Stimulated activated CD4-positive, alpha-beta T cell treated with anti-CD3 and anti-CD28 coated beads, Interleukin-4, amount 100 ng/mL, for 24 hours (primary cell): ENCODE measurements at places on chromosomes 11 and 22.

DNA sequence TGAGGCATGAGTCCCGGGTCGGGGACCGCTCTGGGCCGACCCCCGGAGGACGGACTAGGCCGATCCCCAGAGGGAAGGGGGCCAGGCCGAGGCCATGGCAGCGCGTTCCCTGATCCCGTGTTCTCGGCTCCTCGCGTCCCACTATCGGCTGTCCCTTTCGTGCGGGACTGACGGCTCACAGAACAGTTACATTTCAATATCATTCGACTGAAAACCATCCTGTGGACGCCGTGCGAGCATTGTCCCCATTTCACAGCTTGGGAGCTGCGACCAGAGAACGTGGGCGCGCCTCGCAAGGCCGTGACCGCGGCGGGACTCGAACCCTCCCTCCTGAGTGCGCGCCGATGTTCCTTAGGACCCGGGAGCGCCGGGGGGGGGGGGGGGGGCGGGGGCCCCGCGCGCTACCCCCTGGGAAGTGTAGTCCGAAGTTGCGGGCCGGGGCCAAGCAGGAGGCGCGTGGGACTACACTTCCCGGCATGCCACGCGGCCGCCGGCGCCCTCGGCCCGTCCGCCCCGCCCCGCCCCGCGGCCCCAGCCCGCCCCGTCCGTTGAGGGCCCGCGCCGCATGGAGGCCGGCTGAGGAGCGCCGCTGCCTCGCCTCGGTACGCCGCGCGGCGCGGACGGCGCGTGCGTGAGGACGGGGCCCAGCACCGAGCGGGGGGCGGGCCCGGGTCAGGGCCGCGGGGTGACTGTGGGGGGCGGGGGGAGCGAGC lies at the start of gene TRABD:
TSS of gene TRABD (plus strand) at position 539 of the 713 bp plus-strand sequence. CDS start 7,148 bp downstream, outside the sequence.
- DNase-seq: peak; percentile 88

DNA sequence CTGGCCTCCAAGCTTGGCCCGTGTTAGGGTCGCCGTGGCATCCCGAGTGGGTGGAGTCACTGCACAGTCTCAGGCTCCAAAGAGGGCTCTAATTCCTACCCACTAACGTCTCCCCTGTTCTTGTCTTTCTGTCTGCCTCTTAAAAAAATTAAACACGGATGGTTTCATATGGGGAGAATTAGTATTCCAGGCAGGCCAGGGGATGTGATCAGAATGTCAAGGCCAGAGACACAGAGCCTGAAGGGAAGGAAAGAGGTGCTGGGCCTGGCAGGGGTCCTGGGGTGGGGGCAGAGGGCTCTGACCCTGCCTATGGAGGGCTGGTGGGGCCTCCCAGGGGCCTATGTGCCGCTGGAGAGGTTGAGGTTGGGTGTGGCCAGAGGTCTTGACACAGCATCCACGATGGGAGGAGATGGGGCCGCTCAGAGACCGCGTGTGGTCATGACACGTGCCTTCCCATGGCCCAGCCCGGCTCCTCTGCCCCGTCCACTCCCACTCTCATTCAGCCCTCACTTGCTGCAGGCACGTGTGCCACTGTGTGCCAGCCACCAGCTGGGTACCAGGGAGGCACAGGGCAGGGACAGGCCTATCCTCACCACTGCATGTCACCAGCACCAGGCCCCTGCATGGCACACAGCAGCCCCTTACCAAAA lies 56.5 kb downstream of the FLRT1 start:
- no peak for DNase-seq

- DNase-seq: no peak
Observed at GRCh38 chr11:134110252-134110815, 41.5 kb downstream of the JAM3 start.

DNA sequence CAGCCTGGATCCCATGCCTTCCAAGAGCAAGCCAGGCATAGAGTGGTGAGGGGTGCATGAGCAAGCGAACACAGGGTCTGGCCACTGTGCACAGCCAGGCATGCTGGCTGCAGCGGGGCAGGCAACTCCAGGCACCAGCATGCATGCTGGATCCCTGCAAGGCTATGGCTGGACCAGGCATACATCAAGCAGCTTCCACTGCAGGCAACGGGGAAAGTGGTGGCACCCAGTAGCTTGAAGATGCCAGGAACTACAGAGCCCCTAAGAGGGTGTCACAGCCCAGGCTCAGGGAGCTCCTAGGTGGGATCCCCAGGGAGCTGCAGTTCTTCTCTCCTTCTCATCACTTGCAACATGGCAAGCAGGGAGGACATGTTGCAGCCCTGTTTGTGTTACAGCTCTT lies 45.2 kb downstream of the CHST1 start:
- no peak for DNase-seq

GRCh38 chr11:62656796-62657429 lies 3.8 kb upstream of the INTS5 start:
- no peak for DNase-seq

- DNase-seq: no peak
Observed at GRCh38 chr11:120517390-120517761, 5.8 kb downstream of the GRIK4 start.

- DNase-seq: no peak
Observed at GRCh38 chr11:64492561-64492960, 98.5 kb upstream of the SLC22A12 start.

- peak; percentile 51 for DNase-seq
Observed at GRCh38 chr11:64764040-64764611, 4.4 kb upstream of the PYGM start.

GRCh38 chr11:75678620-75679259 lies 9.9 kb upstream of the MAP6 start:
- DNase-seq: no peak

- DNase-seq: no peak
Observed at GRCh38 chr11:93838967-93839366, 11.5 kb downstream of the VSTM5 start.

GRCh38 chr11:9774591-9775397 lies 110.9 kb downstream of the SWAP70 start:
- DNase-seq: no peak

DNA sequence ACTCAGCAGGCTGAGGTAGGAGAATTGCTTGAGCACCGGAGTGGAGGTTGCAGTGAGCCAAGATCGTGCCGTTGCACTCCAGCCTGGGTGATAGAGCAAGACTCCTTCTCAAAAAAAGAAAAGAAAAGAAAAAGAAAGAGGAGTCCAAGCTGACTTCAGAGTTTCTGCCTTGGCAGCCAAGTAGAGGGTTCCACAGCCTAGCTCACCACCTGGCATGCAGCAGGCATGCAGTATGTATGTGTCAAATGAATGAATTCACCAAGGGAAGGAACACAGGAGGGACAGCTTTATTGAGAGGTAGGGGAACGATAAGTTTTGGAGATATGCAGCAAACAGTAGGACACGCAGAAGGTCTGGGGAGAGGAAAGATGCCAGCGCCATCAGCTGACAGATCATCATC lies 230.4 kb downstream of the BUD13 start:
- DNase-seq: no peak

GRCh38 chr11:129918361-129918760 lies 23.0 kb upstream of the NFRKB start:
- DNase-seq: no peak

GRCh38 chr11:64987998-64988854 lies 8.5 kb downstream of the BATF2 start:
- DNase-seq: no peak

DNA sequence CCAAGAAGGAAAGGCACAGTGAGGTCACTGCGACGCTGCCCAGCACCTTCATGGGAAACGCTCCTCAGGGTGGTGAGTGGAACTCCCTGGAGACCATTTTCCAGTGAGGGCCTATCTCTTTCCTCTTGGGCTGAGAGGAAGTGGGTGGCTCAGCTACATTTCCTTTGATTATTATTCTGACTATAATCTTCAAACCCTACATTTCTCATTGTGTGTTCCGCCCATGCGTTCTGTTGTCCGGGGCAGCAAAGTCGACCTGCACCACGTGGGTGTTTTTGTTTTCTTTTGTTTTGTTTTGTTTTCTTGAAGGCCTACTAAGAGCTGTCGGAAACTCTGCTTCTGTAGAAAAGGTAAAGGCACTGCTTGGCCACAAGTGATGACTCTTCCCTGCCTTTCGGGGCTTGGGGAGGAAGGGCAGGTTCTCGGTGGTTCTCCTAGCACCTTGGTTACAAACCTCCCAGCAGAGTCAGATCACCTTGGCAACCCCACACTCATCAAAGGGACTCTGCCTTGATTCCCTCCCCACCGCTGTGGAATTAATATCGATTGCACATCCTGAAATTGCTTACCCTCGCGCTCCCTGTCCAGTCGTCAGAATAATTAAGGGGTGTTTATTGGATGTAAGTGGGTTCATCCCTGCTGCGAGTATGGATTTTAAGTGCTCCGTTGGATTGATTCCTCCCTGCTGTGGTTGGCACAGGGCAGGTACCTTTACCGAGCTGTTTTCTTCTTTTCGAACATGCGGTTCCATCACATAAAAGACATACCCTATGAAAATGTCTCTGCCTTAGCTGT lies 7.3 kb downstream of the PARVB start:
- no peak for DNase-seq

DNA sequence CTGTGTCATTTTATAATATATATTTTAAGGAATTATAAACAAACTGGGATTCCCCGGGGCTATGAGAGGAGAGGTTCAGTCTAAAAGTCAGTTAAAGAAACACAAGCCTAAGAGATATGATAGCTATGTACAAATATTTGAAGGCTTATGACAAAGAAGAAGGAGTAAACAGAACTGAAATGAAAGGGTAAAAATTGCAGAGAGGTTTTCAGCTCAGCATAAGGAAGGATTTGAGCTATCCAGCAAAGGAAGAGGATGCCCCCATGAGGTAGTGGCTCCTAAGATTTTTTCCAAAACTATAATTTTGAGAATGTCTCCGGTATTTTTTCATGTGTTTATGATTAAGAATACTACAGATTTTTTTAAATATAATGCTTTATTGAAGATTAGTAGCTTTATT lies 57.9 kb upstream of the ANGPTL5 start:
- DNase-seq: no peak

DNA sequence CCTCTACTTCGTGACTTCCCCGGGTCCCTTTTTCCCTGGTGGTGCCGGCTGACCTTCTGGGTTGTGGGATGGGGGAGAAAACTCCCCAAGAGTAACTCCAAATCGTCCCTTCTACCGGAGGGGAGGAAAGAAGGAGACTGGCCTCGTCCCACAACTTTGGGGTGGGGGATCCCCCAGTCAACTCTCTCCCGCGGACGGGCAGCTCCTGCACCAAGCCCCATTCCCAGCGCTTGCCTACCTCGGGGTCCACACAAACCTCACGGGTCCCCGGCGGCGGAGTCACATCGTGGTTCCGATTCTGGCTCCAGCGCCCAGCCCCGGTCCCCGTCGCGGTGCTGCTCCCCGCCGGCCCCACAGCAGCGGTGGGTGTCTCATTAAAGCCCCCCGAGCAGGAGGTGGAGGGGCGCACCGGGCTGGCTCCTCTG lies 317 bp downstream of the BDNF start:
- no peak for DNase-seq

- DNase-seq: no peak
Observed at GRCh38 chr22:41713004-41713403, 13.7 kb downstream of the MEI1 start.

GRCh38 chr11:117089685-117090084 lies 8.5 kb downstream of the SIK3 start:
- DNase-seq: no peak

GRCh38 chr22:35266277-35266676 lies 9.0 kb downstream of the HMGXB4 start:
- DNase-seq: no peak

DNA sequence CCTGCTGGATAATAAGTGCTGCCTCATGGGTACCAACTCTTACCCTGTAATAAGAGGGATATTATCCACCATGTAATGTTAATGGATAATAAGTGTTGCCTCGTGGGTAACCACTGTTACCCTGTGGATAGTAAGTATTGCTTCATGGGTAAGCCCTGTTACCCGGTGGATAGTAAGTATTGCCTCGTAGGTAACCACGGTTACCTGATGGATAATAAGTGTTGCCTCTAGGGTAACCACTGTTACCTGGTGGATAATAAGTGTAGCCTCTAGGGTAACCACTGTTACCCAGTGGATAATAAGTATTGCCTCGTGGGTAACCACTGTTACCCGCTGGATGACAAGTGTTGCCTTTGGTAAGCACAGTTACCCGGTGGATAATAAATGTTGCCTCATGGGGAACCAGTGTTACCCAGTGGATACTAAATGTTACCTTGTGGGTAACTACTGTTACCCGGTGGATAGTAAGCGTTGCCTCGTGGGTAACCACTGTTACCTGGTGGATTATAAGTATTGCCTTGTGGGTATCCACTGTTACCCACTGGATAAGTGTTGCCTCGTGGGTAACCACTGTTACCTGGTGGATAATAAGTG lies 18.6 kb upstream of the NXPE4 start:
- DNase-seq: no peak

GRCh38 chr11:19080579-19080993 lies 20.1 kb upstream of the MRGPRX2 start:
- no peak for DNase-seq

- DNase-seq: no peak
Observed at GRCh38 chr11:59992425-59992824, 24.6 kb upstream of the OOSP4B start.

- no peak for DNase-seq
Observed at GRCh38 chr11:76769645-76770586, 13.2 kb upstream of the TSKU start.

GRCh38 chr11:110295086-110295485 lies 1.3 kb downstream of the RDX start:
- no peak for DNase-seq

GRCh38 chr11:65780770-65781151 lies at the start of gene AP5B1:
TSS of gene AP5B1 (minus strand) at chr11:65780976. CDS start at chr11:65780591, 385 bp downstream.
- DNase-seq: peak; percentile 67

GRCh38 chr11:72779495-72780128 lies 14.2 kb downstream of the STARD10 start:
- DNase-seq: no peak

GRCh38 chr22:38524429-38524828 lies 18.3 kb upstream of the DDX17 start:
- DNase-seq: no peak

DNA sequence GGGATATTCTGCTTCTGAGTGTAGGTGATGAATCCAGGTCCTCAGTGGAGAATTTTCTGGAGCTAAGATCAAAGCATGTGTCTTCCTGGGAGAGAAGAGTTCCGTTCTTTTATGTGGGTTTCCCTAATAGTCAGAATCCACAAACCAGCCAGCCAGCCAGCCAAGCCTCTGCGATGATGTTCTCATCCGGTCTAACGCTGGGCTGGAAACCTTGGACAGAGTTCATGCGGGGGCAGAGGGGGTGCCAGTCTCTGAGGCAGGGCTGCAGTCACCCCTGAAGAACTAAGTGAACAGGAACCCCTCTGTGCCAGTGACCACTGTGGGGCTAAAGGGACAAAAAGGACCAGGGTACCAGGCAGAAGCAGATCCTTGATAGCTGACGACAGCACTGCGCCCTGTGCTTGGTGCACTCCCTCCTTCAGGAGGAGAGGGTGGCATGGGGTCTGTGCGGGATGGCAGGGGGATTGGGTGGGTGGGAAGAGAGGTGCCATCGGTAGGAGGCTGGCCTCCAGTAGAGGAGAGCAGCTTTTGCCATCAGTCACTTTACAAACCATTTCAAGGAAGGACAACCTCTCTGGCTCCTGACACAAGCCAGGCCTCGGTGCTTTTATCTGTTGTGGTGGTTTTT lies 27.1 kb downstream of the ADAMTS15 start:
- no peak for DNase-seq

GRCh38 chr11:13210424-13210823 lies 67.2 kb upstream of the BMAL1 start:
- peak; percentile 21 for DNase-seq
